ENCODE measurements at places on chromosomes 16 and 17.

DNA sequence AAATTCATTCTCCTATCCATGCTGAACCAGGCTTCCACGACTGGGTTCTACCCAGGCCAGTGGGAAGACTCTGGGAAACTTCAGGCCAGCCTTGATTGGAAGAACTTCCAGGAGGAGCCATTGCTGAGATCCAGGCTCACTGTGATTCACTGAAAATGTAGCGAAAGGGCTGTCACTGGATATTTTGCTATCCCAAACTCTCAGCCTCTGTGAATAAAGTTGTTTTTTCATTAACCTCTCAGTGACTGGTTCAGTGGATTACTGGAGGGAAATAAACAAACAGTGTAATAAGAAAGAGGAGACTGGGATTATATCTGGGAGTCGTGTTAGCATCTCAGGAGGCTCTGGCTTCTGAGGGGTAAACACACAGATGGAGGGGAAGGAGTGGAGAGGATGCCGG lies 3.1 kb downstream of the FOXL1 start:
- no peak for DNase-seq

- DNase-seq = no peak
Observed at GRCh38 chr16:22942811-22943210, 128.8 kb downstream of the HS3ST2 start.

DNA sequence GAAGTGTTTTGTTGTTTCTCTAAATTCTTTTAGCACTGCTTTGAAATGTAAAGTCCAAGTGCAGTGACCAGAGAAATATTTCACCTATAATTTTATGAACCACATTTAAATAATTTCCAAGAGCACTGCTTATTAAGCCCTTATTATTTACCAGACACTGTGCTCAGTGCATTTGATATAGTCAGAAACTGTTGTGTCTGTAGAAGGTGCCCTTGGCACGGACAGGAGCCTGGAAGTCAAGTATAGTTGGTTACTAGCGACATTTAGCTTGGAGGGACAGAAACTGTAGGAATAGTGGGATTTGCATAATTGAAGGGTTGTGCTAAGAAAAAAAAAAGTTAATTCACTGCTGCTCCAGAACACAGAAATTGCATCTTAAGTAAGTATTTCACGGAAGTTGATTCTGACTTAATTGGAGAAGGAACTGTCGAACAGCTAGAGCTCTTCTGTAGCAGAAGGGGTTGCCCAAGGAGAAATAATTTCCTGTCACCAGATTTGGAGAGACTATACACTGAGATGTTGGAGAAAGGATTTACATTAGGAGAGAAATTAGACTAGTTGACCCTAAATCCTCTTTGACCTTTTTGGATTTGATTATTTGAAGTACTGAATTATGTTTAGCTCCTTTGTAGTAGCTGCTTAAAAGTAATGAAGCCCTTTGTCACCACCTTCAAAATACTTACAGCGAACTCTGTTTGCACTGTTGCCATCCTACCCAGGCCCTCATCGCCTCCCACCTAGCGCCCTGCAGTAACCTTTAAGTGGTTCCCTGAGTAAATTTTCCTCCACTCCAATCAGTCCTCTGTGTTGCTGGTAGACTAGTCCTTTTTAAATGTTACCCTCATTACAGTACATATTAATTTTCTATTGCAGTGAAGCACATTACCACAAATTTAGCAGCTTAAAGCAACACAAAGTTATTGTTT lies 25.6 kb downstream of the COX10 start:
- no peak for DNase-seq

GRCh38 chr17:74452841-74453661 lies 13.4 kb upstream of the CD300A start:
- peak; percentile 40 for DNase-seq

GRCh38 chr17:63430223-63430622 lies 15.9 kb downstream of the CYB561 start:
- DNase-seq = no peak

DNA sequence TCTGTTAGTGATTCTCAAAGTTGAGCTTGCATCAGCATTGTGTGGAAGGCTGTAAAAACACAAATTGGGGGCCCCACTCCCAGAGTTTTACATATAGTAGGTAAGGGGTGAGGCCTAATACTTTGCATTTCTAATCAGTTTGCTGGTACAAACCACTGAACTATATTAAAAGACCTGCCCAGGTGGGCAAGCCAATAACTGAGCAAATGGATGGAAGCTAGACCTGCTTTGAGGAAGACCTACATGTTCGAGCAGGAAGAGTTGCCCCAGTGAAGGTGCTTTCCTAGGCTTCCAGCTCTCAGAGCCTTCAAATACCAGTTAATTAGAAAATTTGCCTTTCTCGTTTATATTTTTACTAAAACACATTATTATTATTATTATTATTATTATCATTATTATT lies 56.8 kb downstream of the OTOA start:
- DNase-seq = no peak

GRCh38 chr17:16178836-16179235 lies 36.5 kb downstream of the NCOR1 start:
- no peak for DNase-seq

GRCh38 chr17:78255953-78256706 lies 24.7 kb downstream of the TMEM235 start:
- no peak for DNase-seq

DNA sequence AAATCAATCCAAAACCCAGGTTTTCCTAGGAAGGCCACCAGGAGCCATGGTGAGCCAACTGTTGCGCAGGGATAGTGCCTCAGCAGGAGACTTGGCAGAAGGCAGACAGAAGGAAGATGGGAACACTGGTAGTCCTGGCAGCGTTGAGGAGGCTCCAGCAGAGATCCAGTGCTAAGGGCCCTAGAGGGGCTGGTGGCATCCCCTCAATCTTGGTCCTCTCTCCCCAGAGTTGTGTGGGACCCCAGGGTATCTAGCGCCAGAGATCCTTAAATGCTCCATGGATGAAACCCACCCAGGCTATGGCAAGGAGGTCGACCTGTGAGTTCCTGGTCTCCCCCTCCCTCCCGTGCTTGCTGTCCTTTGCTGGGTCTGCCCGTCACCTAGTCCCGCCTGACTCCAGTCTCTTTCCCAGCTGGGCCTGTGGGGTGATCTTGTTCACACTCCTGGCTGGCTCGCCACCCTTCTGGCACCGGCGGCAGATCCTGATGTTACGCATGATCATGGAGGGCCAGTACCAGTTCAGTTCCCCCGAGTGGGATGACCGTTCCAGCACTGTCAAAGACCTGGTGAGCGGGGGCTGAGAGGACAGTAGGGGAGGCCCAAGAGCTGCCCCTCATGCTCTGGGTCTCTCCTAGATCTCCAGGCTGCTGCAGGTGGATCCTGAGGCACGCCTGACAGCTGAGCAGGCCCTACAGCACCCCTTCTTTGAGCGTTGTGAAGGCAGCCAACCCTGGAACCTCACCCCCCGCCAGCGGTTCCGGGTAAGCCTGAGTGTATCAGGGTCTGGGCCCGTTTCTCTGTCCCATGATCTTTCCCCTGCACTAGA lies 5.7 kb downstream of the CFAP119 start:
- no peak for DNase-seq

DNA sequence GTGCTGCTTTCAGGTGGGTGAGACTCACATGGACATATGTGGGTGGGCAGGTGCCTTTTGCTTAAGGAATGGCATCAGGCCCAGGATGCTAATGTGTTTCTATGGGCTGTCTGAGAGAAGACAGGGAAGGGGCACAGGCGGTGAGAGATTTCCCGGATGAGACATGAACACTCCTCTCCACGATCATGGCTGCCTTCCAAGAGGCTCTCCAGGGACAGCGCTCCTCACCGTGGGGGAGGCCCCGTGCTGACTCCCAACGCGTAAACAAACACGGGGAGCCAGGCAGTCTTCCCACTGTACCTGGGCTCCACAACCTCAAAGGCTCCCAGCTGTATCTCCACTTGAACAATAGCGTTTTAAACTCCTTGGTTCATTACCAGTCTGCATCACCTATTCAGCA lies 42.8 kb downstream of the CDK5R1 start:
- DNase-seq = no peak

GRCh38 chr17:48609759-48610281 lies 997 bp downstream of the HOXB7 start:
- DNase-seq = no peak

DNA sequence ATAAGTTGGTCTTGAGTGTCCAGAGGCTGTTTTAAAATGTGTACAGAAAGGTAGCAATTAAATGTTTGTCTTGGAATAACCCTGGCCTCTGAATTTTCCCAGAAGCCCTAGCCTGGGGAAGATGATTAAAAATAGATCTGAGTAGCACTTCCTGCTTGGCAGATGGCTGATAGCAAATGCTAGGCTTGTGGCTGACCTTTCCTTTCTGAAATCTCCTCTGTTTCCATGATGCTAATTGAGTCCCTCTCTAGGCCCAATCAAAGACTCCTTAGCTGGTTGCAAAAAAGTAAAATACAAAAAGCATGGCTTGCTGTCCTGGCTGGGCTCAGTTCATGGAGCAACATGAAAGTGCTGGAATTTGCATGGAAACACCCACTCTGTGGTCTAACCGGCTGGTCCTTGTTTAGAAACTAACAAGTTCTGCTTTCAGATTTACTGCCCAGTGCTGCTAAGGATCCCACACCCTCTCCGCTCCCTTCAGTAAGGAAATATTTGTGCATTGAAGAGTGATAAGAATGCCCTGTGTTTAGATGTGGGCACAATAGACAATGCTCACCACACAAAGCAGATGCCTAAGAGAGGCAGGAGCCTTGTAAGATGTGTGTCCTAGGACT lies 40.8 kb downstream of the YPEL2 start:
- no peak for DNase-seq

GRCh38 chr17:39623356-39623950 lies 3.3 kb upstream of the PPP1R1B start:
- DNase-seq = peak; percentile 51

DNA sequence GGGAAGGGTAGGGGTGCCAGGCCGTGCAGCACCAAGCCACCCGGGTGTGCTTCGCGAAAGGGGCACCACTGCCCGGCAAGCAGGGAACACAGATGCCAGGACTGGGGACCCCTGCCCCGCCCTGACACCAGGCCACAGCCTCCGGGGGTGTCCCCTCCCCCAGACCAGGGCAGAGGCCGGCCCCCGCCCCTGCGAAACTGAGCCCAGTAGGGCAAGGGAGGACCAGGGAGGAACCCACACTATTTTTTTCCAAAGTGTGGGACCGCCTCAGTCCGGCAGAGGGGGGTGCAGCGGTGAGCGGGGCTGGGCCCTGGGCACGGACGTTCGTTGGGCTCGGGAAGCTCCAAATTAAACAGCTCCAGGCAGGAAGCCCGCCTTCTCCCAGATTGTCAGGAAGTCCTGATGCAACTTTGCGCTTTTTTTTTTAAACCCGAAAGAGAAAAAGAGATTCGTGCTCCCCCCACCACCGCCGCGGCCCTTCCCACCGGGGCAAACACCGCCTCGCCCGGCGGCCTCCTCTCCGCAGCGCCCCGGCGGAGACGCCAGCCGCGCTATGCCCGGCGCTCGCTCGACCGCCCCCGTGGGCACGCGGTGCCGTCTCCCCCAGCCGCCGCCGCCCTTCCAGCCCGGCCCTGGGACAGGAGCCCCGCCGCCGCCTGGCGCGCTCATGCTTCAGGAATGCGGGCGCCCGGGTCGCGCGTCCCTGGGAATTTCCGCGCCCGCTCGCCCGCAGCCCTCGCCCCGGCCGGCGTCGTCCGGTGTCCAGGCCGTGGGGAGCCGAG lies 755 bp downstream of the PIEZO1 start:
- no peak for DNase-seq

- no peak for DNase-seq
Observed at GRCh38 chr17:35540589-35541404, 3.3 kb upstream of the SLFN12L start.

GRCh38 chr17:76266244-76266938 lies 1.2 kb downstream of the UBALD2 start:
- no peak for DNase-seq

DNA sequence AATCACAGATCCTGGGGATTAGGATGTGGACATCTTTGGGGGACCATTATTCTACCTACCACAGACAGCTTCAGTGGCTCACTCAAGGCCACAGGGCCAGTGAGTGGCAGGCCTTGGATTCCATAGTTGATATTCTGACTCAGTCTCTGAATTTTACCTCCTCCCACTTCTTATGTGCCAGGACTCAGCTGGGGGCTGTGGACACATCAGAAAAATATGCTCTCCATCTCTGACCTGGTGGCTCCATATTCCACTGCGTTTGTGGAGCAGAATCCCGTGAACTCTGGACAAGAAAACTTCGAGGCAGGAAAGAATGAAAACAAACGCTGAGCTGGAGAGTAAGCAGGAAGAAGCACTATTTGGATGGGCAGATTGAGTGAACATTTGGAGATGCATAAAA lies 301.8 kb upstream of the MAF start:
- no peak for DNase-seq

DNA sequence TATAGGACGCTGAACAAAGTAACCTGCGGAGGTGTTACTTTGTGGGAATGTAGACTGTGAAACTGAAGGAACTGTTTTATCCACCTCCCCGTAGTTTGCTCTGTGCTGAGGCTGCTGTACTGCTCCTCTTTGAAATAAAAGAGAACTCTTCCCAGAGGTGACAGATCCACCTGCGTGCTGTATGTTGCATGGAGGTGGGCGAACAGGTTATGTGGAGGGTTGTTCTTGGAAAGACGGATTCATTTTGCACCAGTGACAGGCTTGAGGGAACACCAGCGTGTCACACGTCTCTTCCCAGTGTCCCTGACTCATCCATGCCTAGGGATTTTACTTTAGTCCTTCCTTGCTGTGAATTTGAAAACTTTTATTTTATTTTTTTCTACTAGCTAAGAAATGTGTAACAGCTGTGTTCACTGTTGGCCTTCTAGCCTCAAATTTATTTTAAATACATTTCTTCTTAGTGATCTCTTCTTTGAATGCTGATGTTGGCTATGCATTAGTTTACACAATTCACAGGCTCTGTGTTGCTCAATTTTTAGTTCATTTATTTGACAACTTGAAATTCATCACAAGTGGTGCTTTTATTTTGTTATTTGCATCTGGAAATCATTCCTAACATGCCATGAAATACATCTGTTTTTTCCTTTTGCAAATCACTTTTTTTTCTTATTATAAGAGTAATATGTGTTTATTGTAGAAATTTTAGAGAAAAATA lies 512.4 kb downstream of the CDH13 start:
- no peak for DNase-seq

GRCh38 chr17:71447644-71448043 lies 673.2 kb upstream of the SOX9 start:
- no peak for DNase-seq

GRCh38 chr16:7431723-7432122 lies 99.1 kb downstream of the RBFOX1 start:
- no peak for DNase-seq
